Prostate gland (tissue), 2 donors: ENCODE measurements at places on chromosomes 12 and 14. TPM values are rescaled to one million over a fixed set of nuclear protein-coding genes. Genes with fewer than 3 reads are reported as not detected.

- DNase-seq, result no peak
Observed at GRCh38 chr12:128767518-128767917, 56.2 kb downstream of the SLC15A4 start.

GRCh38 chr12:57739914-57740538, 1.5 kb upstream of the AGAP2 start:
- no peak for DNase-seq

PIK3C2G gene
- 1.4 TPM for total RNA-seq

DNA sequence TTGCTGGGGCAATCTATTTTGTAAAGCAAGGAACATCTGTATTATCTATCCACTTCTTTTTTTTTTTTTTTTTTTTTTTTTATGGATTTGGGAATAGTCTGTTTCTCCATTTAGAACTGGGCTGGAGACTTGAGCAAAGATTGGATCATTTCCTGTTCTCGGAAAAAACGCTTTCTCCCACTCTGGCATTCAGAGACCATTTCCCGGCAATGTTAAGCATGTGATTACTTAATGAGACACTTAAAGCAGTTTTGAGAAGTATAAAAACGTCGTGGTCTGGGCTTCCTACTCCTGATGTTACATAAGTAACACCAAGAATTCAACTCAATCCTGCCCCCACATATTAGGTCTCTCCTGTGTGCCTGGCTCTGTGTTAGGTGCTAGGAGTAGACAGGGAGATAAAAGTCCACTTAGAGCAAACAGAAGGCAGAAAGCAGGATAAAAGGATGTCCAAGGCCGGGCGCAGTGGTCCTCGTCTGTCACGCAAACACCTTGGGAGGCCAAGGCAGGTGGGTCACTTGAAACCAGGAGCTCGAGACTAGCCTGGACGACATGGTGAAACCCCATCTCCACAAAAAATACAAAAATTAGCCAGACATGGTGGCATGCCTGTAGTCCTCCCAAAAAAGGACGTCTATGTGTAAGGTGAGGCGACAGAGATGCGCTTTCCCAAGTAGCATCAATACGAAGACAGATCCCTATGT, 152.1 kb upstream of the GSC start:
- DNase-seq, result no peak

- DNase-seq, result no peak
Observed at GRCh38 chr14:100535287-100536120, 51.7 kb downstream of the BEGAIN start.

GRCh38 chr12:108312693-108313189, 26.4 kb downstream of the CMKLR1 start:
- no peak for DNase-seq

SPTSSA gene
- total RNA-seq, result 12.5 TPM

DNA sequence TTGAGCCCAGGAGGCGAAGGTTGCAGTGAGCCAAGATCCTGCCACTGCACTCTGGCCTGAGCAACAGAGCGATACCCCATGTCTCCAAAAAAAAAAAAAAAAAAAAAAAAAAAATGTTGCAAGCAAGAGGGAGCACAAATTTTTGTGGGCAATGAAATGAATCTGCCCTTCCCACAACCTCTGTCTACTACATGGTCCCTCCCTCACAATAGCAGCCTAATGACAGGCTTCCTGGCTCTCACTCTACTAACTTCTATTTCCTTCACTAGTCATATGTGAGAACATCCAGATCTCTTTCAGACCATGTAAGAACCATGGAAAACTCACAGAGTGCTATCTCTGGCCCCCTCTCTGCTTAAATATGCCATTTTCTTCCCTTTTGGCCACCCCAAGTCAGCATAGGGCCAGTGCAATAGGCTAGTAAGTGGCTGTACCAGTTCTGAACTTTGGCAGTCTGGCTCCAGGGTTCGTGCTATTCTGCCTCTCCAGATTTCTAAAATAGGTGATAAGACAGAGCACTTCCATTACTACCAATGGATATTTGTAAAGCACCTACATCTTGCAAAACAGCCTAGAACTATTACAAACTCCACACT, 7.1 kb downstream of the OSBPL8 start:
- no peak for DNase-seq

- no peak for DNase-seq
Observed at GRCh38 chr12:103272949-103273348, 222.8 kb downstream of the C12orf42 start.

FSCB gene
- total RNA-seq, result not detected

SPATS2 gene
- 34.2 TPM for total RNA-seq

MDGA2 gene
- not detected for total RNA-seq

DNA sequence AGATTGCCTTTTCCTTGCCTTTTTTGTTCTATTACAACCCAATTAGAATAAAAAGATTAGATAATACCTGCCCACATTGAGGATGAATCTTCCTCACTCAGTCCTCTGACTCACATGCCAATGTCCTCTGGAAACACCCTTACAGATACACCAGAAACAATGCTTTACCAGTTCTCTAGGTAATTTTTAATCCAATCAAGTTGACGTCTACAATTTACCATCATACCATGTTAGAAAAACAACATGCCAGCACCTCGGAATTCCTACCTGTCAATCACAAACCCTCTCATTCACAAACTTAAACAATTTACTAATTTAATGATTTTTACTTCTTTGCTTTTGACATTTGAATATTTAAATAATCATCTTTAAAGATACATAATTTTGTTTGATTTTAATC, 953.8 kb downstream of the TRHDE start:
- DNase-seq, result no peak

SMCO2 gene
- 0.41 TPM for total RNA-seq

DNA sequence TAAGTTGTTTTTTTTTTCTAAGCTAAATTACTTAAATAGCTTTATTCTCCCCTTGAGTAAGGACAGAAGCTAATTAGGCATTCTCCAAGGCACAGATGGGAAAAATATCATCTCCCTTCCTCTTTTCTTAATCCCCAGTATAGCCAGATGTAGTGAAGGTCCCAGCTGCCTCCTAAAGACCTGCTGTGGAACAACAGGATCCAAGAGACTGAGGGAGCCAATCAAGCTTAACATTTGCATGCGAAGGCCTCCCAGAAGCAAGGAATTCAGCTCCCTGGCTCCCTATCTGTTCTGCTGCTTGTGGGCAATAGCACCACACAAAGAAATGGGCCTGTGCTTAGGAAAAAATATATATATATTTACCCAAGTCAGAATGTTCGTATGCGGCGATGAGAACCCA, 255.2 kb downstream of the SYT1 start:
- DNase-seq, result no peak

DNA sequence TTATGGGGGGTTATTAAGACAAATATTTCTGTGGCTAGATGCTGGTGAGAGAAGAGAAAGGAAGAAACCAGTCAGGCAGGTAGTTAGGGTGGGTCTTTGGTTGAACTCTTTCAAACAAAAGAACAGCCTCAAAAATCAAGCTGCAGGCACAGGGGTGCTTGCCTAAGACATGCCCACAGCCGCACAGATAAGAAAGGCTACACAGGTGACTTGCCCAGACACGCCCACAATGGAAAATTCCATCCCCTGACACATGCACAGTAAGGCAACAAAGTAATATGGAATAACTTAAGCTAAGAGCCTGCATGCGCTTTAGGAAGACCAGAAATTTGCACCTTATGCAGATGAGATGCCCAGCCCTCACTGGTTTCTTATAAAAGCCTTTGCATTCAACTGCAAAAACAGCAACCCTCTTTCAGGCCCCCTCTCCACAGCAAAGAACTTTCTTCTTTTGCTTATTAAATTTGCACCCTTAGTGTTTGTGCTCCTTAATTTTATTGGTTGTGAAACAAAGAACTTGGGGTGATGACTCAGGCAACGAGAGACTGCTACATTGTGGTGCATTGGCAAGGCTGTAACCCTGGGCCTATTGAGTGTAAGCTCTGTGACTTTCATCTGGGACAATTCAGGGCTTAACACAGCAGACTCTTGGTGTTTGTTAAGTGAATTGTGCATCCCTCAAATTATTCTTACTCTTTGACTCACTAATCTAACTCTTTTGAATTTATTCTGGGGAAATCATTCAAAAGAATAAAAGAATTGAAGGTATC, 149.4 kb downstream of the RPAP3 start:
- DNase-seq, result no peak

DNA sequence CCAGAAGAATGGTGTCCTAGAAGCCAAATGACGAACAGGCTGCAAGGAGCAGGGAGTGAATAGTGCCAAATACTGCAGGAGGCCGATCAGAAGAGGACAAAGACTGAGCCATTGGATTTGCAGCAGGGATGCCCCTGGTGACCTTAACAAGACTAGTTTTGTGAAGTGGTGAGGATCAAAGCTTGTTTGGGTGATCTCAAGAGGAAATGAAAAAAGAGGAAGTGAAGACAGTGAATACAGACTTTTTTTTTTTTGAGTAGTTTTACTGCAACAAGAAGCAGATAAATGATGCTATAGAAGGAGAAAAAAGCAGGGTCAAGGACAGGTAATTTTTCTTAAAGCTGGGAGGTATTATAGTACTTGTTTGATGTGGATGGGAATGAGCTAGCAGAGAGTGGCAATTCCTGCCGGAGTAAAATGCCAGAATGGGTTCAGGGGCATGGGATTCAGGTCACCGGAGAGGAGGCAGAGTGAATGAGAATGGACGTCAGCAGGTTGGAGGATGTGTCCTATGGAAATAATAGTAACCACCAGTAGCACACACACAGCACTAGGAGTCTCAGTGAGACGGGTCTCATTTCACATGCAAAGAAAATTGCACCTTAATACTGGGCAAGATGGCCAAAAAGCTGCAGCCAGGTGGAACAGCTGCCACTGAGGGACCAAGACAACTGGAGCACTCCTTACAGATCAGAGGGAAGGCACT, 345.8 kb upstream of the CCDC196 start:
- no peak for DNase-seq

DNA sequence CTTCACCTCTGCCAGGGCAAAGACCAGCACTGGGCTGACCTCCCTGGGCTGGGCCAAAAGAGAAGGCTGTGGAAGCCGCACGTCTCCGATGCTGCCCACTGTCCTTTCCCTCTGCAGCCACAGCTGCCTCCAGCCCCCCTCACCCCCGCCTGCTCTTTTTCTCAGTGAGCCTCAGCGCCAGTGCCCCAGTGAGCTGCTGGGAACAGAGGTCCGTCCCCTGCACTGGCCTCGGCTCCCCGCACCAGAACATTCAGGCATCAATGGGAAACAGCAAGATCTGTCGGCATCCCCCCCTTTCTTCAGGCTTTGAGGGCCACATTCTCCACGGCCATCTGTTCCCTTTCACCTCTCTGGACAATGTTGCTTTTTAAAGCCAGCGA, 398.1 kb downstream of the ZFP36L1 start:
- no peak for DNase-seq

DNA sequence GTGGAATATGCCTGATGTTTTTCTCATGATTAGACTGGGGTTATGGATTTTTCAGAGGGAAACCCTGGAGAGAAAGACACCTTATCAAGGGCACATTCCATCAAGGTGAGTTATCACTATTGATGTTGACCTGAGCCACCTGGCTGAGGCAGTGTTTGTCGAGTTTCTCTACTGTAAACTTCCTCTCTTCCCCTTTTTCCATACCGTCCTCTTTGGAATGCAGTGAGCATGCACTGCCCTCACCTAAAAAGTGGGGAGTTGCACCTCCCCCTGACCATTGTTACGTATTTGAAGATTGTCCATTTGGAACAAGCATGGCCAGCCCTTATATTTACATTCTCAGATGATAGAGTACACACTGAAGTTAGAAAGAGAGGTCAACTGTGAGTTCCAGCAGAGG, 53.9 kb upstream of the PWP1 start:
- no peak for DNase-seq

- no peak for DNase-seq
Observed at GRCh38 chr14:63342371-63342770, 23.6 kb upstream of the GPHB5 start.

DNA sequence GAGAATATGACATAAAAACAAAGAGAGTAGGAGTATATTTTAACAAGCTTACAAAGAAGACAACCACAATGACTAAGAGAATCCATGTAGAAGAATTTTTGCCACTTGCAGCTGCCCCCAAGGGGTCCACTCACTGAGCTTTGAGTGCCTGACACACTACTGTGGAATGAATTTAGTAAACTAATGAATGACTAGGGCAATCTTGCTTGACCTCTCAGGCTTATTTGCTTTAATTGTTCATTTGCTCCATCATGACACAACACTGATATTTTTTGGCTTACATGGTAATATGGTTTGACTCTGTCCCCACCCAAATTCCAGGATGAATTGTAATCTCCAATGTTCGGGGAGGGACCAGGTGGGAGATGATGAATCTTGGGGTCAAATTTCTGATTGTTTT, 249.1 kb upstream of the FAR2 start:
- DNase-seq, result no peak

GOLT1B gene
- 13.9 TPM for total RNA-seq

PGF gene
- 7.9 TPM for total RNA-seq

ARHGEF40 gene
- 12.4 TPM for total RNA-seq

- DNase-seq, result no peak
Observed at GRCh38 chr12:11059784-11060183, 2.3 kb downstream of the TAS2R46 start.
